GDM1 (cell line): ENCODE measurements at places on chromosomes 6 and 20.

DNA sequence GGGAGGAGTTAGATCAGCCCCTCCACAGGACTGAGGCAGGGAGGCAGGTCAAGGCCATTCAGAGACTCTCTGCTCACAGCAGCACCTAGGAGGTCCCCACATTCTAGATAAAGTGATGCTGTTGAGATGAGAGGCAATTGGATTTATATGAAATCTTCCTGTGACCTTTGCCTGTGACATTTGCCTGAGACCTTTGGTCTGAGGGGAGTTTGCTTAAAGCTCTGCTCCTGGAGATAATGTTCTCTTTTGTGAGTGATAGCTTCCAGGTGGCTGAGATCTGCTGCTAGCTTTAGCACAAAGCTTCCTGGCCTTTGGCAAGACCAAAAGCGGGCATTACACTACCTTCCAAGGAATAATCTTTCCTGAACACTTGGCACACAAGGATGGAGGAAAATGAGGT, 43.3 kb downstream of the TMEM244 start:
- no peak for DNase-seq

- no peak for DNase-seq
These were observed 67.9 kb upstream of the BMP5 start for GRCh38 chr6:55943329-55943728.

DNA sequence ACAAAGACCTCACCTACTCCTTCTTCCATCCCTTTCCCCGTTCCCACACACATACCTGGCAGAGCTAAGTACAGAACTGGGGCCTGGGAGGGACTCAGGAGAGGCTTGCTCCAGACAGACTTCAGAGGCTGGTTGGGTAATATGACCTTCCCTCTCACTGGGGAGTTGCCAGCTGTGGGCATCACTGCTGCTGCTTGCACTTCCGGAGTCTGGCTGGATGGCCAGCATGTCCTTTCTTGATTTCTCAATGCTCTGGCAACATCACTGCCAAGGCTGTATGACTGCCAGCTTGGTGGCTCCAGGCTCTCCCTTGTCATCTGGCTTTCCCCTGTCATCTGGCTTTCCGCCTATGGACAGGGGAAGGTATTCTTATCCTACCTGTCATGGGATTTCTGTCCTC, 47.8 kb downstream of the CDH22 start:
- no peak for DNase-seq

DNA sequence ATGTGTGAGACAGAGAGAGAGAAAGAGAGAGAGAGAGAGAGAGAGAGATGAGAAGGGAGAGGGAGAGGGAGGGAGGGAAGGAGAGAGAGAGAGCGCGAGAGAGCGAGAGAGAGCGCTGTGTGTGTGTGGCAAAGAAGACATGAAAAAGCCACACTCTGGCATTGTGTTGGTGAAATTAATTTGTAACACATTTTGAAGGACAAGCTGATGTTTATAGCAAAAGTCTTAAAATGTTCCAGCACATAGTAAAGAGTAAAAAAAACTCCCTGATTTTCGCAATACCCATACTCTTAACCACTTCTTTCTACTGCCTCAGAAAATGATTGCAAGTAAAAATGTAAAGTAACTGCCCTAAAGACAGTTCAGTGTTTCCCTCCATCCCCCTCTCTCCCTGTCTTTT, 56.7 kb downstream of the SLC22A1 start:
- no peak for DNase-seq

- peak; percentile 52 for DNase-seq
These were observed 42.4 kb upstream of the EMILIN3 start for GRCh38 chr20:41408986-41409385.

DNA sequence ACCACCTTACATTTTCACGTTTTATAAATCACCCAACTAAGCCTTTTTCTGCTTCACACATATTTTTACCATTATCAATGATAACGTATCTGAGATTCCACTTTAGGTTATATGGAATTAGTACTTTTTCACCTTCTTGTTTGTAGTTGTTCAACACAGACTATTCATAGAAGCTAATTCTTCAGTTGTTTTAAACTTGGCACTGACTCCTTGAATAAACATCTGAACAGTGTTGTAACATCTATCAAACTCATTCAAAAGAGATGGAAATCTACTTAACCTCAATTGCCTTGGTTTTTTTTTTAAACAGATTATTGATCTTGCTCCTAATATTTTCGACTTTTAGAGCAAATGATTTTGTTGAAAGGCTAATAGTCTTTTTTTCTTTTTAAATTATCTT, 34.2 kb downstream of the PTPRA start:
- DNase-seq: no peak

DNA sequence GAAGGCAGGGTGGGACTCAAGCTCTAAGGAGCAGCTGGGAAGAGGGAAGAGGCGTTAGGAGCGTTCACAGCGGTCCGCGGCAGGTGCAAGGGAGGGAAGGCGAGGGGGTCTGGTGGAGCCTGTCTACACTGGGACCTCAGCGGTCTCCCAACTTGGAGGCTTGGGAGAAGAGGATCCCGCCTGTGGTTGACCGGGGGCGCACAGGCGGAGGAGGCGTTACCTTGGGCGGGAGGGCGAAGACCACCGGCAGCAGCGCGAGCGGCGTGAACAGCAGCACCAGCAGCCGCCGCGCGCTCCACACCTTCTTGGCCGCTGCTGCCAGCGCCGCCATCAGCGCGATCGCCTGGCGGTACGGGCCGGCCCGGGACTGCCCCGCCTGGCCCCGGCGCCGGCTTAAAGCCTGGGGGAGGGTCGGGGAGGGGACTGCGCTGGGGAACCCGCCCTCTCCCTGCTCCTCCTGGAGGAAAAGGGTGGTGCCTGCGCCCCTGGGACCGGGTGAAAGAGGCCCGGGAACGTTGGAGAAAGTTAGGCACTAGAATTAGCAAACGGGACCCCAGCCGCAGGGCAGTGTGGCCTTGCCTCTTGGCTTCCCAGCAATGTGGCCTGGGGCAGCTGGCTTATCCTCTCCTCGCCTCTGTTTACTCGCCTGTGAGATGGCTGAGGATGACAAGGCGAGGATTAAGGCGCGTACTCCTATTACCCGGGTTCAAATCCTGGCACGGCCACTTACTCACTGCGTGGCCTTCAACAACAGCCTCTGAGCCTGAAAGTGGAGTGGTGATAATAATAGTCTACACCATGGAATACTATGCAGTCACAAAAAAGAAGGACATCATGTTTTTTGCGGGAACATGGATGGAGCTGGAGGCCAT, at the start of gene SLC13A3:
Gene SLC13A3 (minus strand): TSS at position 369 of the 872 bp plus-strand sequence. CDS start 38 bp downstream, at position 331.
- DNase-seq: no peak

GRCh38 chr20:63238514-63239125, 2.9 kb downstream of the BIRC7 start:
- no peak for DNase-seq

DNA sequence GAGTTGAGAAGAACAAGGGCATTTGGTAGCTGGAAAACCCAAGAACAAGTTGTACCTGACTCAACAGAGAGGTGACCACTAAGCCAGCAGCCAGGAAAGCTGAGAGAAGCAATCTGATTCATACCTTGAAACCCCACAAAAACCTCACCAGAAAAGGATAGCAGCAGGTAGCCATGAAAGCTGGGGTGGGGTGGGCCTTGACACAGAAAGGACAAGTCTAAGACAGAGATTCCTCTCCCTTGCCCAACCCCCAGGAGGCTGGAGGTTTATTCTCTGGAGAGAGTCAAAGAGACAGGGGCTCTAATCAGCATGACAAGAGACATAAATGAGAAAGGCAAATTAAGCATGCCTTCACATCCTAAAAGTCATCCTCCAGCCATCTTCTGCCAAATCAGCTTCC, 151.7 kb upstream of the DST start:
- DNase-seq: no peak

- DNase-seq: no peak
These were observed 1.1 kb downstream of the HACE1 start for GRCh38 chr6:104858642-104859041.

GRCh38 chr20:25061103-25061799, 3.3 kb upstream of the ACSS1 start:
- DNase-seq: no peak
